ENCODE measurements at places on chromosomes 16 and 17. TPM values are rescaled to one million over a fixed set of nuclear protein-coding genes. Genes with fewer than 3 reads are reported as not detected.

DNA sequence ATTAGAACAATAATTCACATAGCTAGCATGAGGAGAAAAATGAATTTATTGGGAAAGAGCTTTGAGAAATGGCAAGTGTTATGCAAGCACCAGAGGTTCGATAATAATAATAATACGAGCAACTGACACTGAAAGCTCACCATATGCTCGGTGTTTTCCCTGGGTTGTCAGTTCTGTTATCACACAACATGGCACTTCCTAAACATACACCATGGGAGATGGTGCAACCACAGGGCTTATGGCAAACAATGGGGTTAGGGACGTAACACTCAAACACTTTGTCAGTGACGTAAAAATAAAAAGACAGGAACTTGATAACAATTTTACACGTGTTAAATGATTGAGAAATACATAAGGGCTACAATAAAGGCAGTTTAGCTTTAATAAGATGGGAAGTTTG is 23.7 kb downstream of the OR1D5 start:
- DNase-seq, result no peak

CSHL1 gene
- total RNA-seq, result not detected

GRCh38 chr16:58085584-58086251 is 43.5 kb downstream of the CFAP20 start:
- DNase-seq, result no peak

DNA sequence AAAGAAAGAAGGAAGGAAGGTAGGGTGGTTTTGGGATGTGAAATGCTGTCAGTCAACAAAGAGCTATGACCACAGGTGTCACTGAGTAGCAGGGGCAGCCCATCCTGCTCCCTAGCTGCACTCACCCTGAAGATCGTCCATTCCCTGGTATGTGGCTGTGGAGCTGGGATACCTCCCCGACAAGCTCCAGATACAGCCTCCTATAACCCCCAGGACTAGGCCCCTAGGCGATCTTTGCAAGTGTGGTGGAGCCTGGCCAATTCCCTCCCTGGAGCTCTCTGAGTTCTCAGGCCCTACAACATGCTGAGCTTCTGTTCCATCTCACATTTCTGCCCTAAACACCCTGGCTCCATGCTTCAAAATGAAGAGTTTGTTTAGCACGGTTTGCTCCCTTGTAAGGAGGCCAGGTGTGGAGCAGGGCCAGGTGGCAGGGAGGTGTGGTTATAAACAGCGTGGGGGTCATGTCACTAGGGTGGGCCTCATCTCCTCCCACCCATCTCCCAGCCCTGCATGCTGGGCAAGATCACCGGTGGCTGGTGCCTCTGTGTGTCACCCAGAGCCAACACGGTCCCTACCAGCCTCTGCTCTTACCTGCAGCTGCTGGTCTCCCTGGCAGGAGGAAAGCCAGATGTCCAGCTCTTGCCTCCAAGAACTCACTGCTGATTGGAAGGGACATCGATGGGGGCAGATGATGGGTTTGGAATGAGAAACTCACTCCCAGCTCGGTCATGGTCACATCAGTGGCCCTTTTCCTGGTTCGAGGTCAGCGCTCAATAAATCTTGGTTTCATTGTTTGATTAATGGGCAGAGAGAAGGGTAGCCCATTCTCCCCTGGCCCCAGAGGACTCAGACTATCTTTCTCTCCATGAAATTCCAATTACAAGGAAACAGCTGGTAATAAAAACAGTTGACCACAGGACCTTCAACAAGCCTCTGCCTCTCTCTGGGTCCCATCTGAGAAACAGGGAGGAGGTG is 511.0 kb upstream of the CDH5 start:
- DNase-seq, result no peak

GRCh38 chr17:80604009-80604669 is 59.5 kb downstream of the RPTOR start:
- no peak for DNase-seq

ITPRIPL2 gene
- total RNA-seq, result 58.6 TPM

C16orf96 gene
- not detected for total RNA-seq

GRCh38 chr17:57111386-57111785 is 26.3 kb downstream of the AKAP1 start:
- no peak for DNase-seq

GRCh38 chr17:57708410-57708809 is 36.7 kb downstream of the CCDC182 start:
- no peak for DNase-seq

DNA sequence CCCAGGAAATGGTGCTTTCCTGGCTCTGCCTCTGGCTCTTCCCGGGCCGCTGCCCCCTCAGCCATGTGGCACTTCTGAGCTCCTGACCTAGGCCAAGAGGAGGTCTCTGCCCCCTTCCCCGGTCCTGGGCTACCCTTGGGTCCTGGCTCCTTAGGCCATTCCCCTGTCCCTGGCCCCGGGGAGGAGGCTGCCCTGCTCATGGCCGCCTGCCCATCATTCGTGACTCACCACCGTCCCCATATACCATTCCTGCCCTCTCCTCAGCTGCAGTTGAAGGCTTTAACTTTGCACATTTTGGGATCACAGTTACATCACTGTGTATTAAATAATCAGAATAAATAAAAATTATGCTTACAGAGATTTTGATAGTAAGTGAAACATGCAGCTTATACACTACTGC is 69.0 kb downstream of the GRIN2A start:
- no peak for DNase-seq

GRCh38 chr17:79573196-79573896 is 37.5 kb downstream of the RBFOX3 start:
- peak; percentile 52 for DNase-seq

STAC2 gene
- total RNA-seq, result under 0.01 TPM

DNA sequence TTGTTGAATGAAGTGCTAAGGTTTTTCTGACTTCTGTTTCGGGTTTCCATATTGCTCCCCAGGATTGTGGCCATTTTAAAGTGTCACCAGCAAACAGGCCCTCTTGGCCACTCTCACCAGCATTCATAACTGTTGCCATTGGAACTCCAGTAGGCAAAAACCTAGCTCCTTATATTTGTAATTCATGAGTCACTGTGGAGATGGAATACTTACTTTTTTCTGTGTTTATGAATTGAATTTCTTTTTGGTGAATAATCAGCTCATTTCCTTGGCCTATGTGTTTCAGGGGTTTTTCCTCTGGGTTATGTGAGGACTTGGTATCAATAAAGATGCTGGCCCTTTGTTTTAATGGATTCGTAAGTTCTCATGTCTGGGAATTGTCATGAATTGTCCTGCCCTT is 255.1 kb downstream of the SNX29 start:
- peak; percentile 92 for DNase-seq

SLC6A2 gene
- not detected for total RNA-seq

DNA sequence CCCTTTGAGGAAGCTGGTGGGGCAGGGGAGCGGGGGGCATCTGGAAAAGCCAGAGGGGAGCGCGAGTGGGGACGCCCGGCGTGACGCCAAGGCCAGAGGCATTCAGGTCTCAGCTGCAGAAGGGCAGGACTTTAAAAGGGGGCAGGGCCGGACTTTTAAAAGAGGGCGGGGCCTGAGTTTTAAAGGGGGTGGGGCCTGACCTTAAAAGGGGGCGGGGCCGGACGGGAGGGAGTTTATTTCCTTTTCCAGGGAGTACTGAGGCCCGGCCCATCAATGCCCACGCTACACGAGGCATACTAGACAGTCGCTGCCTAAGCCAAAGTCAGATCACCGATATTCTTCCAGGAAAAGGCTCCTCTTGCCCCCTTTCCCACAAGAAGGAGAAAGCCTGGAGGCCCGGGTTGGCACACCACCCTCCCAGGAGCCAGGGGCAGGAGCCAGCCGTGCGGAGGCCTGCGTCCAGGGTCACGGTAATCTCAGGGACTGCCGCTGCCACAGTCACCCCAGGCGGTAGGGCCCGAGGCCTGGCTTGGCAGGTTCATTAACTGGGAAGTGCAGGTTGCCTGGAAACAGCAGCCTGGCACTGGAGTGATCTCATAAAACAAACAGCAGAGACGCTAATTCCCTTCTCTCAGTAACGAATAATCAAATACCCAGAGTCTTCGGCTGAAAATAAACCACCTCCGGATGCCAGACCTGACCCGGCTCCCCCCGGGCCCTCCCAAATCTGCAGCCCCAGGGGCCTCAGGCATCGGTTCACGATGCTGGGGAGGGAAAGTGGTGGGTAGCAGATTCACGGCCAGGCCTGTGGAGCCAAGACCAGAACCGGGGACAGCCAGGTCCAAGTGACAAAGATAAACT is 90.7 kb downstream of the TIMM22 start:
- peak; percentile 97 for DNase-seq

DNA sequence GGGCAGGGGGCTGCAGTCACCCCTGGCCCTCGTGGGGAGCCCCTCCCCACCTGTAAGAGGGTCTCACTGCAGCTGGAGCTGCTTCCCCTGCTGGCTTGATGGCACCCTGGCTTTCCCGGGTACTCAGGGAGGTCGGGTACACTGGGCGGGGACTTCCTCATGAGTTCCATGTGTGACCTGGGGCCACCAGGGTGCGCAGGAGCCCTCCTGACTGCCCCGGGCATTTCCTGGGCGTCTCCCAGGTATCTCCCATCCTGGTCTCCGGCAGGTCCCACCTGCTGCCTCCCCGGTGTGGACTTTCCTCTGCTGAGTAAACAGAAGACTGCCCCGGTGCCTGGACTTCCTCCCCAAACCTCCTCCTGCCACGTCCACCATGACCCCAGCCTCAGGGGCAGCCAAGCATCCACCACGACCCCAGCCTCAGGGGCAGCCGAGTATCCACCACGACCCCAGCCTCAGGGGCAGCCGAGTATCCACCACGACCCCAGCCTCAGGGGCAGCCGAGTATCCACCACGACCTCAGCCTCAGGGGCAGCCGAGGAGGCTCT is 40.9 kb downstream of the CBFA2T3 start:
- DNase-seq, result no peak

C17orf58 gene
- total RNA-seq, result 7.2 TPM

DNA sequence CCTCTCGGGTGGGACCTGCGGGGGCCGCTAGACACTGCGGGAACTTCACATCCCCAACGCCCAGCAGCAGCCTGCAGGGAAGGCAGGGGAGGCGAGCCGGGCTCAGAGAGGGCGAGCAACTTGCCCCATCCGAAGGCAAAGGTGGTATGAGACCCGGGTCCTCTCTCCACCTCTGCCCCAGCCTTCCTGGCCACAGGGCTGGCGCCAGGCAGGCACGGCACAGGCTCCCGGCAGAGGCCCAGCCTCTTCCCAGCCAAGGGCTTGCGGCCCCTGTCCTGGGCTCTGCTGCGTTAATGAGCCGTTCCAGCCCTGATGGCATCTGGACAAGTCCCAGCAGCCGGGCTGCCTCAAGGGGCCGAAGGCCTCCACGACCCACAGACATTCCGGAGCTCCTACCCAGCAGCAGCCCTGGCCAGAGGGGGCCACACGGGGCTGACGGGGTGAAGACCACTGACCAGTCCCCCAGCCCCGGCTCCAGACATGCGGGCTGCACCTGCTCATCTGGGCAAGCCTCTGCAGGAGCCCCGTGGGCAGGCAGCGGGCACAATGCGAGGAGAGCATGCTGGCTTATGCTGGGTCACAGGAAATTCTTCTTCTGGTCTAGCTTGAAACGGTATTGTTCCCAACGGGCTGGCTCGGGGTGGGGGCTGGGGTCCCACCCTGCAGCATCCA is 1.2 kb upstream of the HS3ST6 start:
- no peak for DNase-seq

- no peak for DNase-seq
Measured at GRCh38 chr17:64326420-64327054, 63.5 kb upstream of the TEX2 start.

DNA sequence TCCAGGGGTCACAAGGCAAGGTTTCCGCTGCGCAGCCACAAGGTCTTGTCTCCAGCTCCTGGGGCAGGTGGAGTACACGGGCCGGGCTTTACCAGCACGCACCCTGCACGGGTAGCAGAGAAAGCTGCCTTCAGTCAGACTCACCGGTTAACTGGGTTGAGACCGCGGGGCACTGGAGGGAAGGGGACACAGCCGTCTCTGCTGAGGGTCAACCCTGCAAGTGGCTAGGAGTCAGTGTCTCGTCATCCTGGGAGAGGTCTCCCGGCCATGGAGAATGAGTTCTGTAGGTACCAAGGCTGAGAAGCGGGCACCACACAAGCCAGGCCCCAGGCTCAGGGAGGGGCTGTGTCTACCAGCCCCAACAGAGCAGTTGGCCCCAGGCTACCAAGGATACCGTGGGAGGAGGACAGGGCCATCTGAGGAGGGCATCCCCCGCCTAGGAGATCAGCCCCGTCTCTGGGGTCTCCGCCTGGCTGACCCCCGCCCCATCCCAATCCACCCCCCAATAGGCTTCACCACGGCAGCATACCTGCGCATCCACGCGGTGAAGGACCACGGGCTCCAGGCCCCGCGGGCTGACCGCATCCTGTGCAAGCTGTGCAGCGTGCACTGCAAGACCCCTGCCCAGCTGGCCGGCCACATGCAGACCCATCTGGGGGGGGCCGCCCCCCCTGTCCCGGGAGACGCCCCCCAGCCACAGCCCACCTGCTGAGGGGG is 2.8 kb upstream of the PRRT2 start:
- peak; percentile 82 for DNase-seq

- DNase-seq, result no peak
Measured at GRCh38 chr16:79757968-79758367, 157.4 kb upstream of the MAF start.

- peak; percentile 96 for DNase-seq
Measured at GRCh38 chr17:17398188-17398942, 78.4 kb upstream of the MED9 start.

- DNase-seq, result no peak
Measured at GRCh38 chr16:29198731-29199521, 207.6 kb downstream of the NPIPB11 start.

MT1F gene
- 2.1 TPM for total RNA-seq

LRRC37A gene
- 6.2 TPM for total RNA-seq

- no peak for DNase-seq
Measured at GRCh38 chr17:15885770-15886169, 59.2 kb upstream of the ADORA2B start.

GSDMA gene
- not detected for total RNA-seq

DNA sequence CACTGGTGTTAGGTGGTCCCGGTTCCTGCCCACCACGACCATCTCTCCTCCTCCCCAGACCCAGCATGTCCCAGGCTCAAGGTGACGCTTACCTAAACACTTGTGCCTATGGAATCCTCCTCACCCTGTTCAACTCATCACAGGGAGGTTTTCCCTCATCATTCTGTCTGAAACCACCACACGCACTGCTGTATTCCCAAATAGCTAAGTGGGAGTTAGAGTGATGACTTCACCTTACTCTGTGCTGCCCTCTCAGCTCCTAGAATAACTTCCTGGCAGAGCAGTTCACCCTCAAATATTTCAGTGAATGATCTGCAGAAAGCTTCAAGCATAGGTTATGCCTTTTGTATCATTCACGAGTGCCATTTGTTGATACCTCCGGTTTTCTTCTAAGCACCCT is 216.5 kb downstream of the CPPED1 start:
- DNase-seq, result peak; percentile 79

GRCh38 chr17:4446326-4447071 is 12.8 kb downstream of the SPNS3 start:
- peak; percentile 69 for DNase-seq

FBXO39 gene
- 0.59 TPM for total RNA-seq

DNA sequence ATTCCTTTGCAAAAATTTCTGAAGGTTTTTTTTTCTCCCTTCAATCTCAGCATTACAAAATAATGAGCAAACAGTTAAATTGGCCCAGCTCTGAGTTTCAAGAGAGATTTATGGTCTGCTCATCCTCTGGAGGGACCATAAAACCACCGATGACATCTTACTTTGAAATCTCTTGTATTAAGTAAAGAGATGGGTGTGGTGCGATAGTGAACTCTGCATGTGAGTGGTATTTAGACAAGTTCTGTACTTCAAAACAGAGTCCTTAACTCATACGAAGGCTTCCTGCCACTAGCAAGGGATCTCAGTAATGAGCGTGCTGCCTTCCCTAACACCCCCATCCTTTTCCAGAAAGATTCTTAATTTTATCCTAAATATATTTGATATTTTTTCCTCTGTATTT is 2.1 kb downstream of the FAM20A start:
- peak; percentile 94 for DNase-seq

GRCh38 chr17:28545787-28546415 is 6.5 kb downstream of the UNC119 start:
- peak; percentile 68 for DNase-seq

All from osteoblast (primary cell).